ENCODE measurements at places on chromosomes 1 and 21.
A peak's percentile ranks its signal among the peaks of the same experiment; 100 is the strongest.

DNA sequence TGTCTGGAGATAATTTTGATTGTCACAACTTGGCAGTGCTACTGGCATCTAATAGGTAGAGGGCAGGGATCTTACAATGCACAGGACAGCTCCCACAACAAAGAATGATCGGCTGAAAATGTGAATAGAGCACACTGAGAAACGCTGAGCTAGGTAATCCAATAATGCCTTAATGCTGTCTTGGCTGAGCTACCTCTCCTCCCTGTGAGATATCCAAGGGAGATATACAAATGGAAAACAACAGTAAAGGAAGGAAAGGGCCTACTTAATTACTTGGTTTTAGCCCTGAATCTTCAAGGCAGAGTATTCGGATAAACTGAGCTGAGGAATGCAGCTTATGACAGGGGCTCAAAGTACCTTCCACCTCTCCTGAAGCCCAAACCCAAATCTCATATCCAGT is 2.9 kb downstream of the DNASE2B start:
- DNase-seq: no peak

GRCh38 chr1:27109103-27109822 is 45.7 kb downstream of the SLC9A1 start:
- no peak for DNase-seq

- no peak for DNase-seq
Measured at GRCh38 chr1:47646676-47647075, 208.8 kb downstream of the FOXD2 start.

GRCh38 chr1:186636786-186637185 is 43.4 kb downstream of the PTGS2 start:
- no peak for DNase-seq

- no peak for DNase-seq
Measured at GRCh38 chr1:9715536-9716226, 64.2 kb downstream of the PIK3CD start.

DNA sequence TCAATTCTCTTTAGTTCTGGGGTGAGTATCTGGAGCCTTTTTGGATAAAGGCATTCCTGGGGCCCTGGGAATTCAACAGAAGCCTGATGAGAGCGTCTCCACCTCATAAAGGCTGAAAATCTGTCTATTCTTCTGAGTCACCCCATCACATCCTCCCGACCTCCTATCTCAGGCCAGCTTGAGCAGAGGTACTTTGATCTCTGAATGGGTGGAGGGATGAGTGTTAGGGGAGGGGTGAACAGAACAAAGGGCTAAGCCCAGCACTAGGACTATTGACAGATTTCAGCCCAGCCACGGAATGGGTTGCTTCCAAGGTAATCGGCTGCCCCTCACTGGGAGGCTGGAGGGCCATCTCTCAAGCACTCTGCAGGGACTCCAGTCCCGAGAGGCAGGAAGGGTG is 2.5 kb upstream of the MYBPH start:
- peak; percentile 59 for DNase-seq

GRCh38 chr1:78088015-78088414 is 42.2 kb downstream of the GIPC2 start:
- no peak for DNase-seq

- DNase-seq: no peak
Measured at GRCh38 chr1:200107004-200107470, 79.5 kb downstream of the NR5A2 start.

GRCh38 chr1:186518395-186518794 is 57.5 kb upstream of the PDC start:
- no peak for DNase-seq

- DNase-seq: no peak
Measured at GRCh38 chr1:239696317-239696716, 309.9 kb downstream of the CHRM3 start.

DNA sequence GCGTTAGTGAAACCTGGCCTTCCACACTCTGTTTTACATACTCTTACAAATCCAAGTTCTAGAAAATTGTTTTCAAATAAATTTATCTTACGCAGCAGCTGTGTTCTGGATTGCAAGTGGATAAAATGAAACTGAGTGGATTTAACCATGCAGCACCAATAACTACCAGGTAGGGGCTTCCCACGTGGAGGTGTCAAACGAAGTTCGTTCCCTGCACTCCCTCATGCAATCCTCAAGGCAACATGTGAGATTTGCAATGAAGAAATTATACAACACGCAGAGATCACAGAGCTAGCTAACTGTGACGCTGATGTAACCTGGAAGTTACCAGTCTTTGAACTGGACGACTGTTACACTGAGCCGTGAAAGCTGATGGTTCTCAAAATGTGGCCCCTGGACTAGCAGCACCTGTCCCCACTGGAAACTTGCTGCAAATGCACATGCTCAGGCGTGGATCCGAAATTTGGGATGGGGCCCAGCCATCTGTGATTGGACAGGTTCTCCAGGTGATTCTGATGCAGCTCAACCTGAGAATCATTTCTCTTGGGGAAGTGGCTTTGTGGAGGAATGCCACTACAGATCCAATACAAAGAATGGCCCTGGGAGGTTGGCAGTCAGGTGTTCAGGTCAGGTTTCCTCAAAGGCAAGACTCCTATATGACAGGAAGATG is 36.3 kb downstream of the RSPH1 start:
- no peak for DNase-seq

- DNase-seq: peak; percentile 69
Measured at GRCh38 chr1:46747683-46748288, 28.9 kb upstream of the EFCAB14 start.

DNA sequence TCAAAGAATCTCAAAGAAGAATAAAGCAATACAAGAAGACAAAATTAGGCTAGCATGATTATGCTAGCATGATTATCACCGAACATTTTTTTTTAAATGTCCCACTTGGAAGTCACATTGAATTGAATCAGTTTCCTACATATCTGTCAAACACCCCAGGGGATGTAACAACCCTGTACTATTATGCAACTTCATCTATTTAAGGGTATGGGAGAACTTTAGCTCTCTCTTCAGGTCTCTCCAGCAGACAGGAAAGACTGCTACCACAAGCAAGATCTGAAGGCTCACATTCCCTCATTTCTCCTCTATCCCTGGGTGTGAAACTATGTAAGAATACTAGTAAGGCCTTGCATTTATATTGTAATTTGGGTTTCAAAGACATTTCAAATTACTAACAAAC is 52.8 kb downstream of the EDEM3 start:
- DNase-seq: no peak

GRCh38 chr1:206559672-206559995 is 52.3 kb downstream of the RASSF5 start:
- no peak for DNase-seq

DNA sequence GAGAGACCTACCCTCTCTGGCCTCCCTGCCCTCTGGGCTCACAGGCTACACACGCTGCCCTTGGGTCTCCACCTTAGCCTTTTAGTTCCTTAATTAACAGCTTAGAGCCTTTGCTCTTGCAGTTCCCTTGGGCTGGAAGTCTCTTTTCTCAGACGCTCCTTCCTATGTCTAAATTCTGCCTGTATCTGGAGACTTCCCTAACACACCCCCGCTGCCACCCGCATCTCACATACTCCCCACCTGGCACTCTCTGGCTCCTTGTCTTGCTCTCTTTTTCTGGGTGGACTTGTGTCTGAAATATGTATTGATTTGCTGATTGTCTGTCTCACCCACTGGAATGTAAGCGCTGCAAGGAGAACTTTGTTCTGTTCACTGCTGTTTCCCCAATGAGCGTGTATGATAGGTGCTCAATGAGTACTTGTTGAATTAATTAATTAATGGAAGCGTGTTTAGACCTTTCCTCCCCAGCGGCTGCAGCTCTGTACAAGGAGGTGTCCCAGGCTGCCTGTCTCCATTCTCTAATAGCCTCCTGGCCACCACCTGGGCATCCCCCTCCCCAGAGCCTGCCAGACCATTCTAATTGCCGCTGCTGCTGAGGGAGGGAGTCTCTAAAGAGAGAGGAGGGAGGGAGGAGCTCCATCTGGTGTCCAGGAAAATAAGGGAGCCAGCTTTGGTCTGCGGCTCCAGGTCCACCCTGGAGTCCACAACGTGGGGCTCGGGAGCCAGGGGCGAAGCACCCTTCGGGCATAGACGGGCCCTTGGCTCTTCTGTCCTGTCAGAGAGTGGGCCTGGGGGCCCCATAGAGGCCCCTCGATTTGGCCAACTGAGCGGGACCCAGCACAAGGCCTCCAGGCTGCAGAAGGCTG is 95.4 kb downstream of the RNF220 start:
- DNase-seq: no peak

DNA sequence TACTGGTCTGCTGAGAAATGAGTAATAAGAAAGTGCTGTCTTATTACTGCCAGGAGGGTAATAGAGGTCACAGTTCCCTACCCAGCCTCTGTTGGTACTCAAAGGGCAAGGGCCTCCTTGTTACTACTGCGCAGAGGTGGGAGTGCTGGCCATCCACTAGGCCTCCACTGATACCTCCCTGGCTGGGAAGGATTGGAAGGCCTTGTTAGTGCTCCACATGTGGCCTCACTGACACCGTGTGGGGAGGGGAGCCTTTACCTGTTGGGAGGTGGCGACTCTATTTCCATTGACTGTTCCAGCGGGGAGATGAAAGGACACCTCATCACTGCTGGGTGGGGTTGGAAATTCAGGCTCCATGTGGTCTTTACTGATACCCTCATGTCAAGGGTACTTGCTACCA is 57.8 kb upstream of the USP24 start:
- DNase-seq: no peak

GRCh38 chr1:235313931-235314678 is 13.9 kb downstream of the ARID4B start:
- DNase-seq: no peak

GRCh38 chr1:76274302-76274701 is 199.8 kb downstream of the ST6GALNAC3 start:
- DNase-seq: no peak

DNA sequence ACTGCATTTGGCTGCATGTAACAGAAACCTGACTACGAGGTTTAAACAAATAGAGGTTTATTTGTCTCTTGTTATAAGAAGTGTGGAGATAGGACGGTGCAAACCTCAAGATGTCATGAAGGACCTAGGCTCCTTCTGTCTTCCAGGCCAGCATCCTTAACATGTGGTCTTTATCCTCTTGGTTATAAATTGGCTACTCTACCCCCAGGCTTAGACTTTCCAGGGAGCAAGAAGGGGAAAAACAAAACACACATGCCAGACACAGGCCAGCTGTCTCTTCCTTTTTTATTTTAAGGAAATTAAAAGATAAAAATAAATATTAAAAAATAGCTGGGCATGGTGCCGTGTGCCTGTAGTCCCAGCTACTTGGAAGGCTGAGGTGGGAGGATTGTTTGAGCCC is 51.3 kb upstream of the PRELP start:
- no peak for DNase-seq

DNA sequence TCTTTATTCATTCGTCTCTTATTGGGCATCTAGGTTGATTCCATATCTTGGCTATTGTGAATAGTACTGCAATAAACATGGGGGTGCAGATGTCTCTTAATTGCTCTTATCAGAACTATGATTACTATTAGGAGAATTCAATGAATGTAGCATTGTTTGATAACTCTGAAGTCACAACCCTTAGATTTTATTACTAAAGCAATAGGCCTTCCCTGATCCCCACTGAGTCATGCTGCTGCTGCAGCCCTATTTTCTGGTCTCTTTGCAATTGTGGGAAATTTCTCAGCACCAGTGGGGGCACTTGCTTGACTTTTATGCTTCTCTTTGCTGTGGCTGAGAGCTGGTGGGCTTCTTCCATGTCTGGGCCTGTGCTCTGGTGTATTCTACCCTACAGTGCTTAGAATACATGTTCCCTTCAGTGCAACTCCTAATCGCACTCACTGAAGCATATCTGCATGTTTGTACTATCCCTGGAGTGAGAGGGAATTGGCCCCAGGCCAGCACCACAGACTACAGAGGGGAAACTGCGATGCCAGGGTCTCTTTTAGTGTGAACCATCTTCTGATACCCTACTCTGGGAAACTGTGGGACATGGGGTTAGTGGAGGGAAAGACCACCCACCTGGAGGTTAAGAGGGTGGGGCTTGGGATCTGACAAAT is 52.2 kb upstream of the ROR1 start:
- peak; percentile 25 for DNase-seq

DNA sequence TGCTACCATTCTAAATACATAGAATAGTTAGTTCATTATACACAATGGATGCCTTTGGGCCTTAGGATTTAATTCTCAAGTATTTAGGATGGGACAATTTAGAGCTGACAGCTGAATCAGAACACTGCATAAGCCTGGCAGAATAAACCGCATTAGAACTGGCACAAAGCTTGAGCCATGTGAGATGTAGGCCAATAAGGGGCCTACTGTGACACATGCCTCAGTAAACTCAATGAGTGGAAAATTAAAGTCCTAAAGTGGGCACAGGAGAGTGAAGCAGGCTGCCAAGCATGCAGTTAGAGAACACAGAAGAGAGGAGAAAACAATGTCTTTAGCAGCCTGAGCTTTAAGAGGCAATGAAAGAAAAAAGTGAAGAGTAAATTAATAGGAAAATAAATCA is 24.3 kb downstream of the SCYL3 start:
- DNase-seq: no peak

DNA sequence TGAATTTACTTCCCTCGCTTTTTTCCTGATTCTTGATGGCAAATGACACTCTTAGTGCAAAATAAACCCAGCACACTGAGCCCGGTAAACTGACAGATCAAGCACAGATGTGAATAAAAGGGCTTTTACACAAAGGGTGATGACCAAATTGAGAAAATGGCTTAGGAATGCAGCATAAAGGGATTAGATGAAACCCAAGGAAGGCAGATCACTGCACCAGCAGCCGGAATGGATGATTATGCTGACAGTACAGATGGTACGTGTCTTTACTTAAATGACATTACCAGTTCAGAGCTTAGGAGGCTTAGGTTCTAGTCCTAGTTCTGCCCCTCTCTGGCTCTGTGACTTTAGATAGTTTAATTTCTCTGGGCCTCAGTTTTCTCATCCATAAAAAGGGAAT is 12.0 kb downstream of the PKP1 start:
- DNase-seq: no peak

DNA sequence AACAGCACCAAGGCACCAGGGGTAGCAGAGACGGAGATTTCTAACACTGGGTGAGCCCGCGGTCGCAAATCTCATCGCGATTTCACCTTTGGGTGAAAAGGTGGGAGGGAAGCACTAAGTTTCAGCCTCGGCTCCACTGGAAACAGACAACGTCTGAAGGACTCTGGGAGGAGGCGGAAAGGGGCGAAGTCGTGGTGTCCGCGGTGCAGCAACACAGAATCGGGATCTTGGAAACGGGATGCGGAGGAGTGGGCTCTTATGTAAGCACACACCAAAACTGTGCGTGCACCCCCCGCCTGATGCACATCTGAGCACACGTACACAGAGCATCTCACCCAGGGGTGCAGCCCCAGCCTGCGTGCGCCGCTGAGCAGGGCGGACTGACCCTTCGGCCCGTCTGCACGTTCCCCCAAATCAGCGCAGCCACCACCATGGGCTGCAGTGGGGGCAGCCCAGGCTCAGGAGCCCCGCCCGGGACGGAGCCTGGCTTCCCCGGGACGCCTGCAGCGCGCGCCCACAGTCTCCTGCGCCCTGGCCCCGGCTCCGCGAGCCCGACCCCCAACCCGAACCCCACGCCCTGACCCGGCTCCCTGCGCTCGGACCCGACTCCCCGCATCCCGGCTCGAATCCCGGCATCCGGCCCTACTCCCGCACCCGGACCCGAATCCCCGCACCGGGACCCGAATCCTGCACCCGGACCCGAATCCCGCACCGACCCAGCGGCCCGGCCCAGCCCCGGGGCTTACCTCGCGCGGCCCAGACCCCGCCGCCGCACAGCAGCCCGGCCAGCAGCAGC is 670 bp downstream of the CLSTN1 start:
- peak; percentile 38 for DNase-seq
